ENCODE measurements at places on chromosomes 12 and 14.

- no peak for DNase-seq
Measured at GRCh38 chr12:68106660-68107059, 52.9 kb downstream of the IFNG start.

DNA sequence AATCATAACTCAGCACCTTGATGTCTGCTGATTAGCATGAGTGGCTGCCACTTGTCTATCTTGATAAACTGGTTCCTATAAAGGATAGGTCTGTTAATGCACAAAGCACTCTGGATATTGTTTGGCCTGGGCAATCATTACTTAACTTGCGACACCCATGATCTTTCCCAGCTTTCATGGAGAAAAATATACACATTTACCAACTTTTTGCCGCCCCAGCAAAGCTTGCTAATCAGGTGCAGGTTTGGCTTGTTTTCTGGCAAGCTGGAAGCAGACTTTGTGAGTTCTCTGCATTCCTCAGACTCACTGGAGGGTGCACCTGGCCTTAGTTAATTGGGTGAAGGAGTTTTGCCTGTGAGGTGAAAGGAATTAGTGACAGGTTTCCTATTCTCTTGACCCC is 1126.4 kb upstream of the FLRT2 start:
- DNase-seq: no peak

DNA sequence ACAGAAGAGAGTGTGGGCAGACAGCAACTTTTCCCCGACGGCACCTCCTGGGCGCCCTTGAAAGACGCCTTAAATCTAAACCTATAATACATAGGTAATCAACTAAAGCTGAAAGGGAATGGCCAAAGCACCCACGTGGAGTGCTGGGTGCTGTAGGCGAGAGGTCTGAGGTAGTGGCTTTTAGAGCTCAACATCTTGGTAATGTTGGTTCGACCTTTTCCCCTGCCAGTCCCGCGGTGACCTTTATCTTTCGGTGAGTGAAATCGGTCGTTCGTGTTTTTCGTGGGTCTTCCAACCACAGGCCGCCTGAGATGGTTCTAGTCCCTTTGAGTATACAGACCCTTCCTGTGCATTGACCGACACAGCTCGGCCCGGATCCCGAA is 9.1 kb downstream of the OR6S1 start:
- DNase-seq: no peak

DNA sequence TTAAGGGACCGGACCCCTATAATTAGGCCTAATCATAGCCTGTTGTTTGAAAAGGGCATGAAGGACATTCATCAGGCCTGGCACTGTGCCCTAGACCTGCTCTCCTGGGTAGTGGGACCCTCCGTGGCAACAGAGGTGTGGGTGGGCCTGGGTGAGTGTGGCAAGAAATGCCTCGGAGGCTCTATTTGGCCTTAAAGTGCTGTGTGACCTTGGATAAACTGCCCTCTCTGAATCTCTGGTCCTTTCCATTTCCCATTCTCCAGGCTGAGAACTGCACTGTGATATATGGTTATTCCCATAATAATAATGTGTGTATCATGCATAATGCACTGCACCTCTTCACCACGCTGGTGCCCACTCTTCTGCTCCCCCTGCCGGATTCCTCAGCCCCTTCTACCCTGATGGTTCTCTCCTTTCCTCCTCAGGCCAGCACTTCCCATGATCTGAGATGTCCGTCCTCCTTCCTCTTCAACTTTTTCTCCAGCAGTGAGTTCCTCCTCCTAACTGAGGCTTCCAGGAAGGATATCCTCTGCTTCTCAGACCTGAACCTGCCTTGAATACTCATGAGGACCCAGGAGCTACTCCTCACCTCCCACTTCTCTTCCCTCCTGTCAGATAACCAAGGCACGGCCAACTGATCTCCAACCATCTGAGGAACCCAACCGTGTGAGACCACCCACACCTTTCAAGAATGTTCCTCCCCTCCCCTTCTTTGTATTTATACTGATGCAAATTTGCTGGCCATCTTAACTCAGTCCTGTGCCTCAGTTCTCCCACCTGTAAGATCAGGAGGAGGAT is 111.0 kb upstream of the PZP start:
- no peak for DNase-seq

DNA sequence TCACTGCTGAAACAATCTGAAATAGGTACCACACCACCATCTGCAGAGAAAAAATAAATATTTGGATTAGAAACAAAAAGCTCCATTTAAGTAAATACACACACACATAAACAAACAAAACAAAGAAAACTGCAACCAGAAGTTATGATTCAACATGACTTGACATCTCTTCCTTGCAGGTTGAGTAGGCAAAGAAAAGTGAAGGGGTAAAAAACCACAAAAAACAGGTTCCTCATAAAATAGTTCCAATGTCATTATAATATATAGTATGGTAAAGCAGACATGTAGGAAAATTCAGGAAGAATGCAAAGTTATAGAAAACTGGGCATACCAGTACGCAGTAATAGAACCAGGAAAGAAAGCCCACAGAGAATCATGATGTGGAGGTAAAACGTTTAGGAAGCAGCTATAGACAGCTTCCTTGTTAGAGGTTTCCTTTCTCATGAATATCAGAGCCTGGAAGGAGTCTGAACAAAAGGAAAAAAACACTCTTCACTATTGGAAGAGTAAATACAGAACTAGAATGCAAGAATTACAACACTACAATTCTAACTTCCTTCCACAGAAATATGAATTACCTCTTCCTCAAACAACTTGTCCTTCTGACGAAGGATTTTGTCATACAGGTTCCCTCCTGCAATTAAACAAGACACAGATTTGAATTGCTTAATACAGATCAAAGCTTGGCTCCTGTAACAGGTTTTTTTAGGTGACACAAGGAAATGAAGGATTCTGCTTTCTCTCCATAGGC is 6.1 kb downstream of the NEK9 start:
- DNase-seq: no peak

DNA sequence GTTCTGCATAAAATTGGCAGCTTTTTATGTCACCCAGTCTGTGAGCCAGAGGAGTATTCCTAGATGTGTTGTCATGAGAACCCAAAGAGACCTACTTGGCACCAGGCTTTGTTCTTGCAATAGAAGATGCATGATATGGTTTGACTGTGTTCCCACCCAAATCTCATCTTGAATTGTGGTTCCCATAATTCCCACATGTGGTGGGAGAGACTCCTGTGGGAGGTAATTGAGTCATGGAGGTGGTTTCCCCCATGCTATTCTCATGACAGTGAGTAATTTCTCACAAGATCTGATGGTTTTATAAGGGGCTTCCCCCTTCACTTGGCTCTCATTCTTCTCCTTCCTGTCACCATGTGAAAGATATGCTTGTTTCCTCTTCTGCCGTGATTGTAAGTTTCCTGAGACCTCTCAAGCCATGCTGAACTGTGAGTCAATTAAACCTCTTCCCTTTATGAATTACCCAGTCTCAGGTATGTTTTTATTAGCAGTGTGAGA is 572.0 kb upstream of the ATP2B1 start:
- peak; percentile 42 for DNase-seq

- no peak for DNase-seq
Measured at GRCh38 chr12:54421175-54421878, 2.3 kb upstream of the ITGA5 start.

DNA sequence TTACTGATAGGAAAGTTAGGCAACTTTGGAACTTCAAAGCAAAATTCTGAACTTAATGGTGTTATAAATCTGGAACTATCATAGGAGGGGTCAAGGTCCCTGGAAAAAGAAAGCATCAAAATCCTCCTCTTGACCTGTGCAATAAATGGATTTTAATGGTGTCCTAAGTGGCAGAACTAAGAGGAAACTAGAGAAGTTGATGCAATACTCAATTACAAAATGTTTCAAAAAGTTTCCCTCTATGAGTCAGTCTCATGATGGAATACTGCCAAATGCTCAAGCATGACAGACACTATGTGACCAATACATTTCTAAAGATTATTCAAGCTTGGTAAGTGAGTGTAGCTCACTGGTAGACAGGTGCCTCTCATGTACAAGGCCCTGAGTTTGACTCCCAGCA is 47.7 kb upstream of the ERGIC2 start:
- no peak for DNase-seq

GRCh38 chr12:8681129-8681884 is 16.5 kb upstream of the RIMKLB start:
- no peak for DNase-seq

- no peak for DNase-seq
Measured at GRCh38 chr14:85533023-85533860, 3.3 kb downstream of the FLRT2 start.

- DNase-seq: no peak
Measured at GRCh38 chr14:90674716-90675115, 141.5 kb downstream of the TTC7B start.

- DNase-seq: peak; percentile 63
Measured at GRCh38 chr14:61252369-61253063, 28.6 kb downstream of the TMEM30B start.

DNA sequence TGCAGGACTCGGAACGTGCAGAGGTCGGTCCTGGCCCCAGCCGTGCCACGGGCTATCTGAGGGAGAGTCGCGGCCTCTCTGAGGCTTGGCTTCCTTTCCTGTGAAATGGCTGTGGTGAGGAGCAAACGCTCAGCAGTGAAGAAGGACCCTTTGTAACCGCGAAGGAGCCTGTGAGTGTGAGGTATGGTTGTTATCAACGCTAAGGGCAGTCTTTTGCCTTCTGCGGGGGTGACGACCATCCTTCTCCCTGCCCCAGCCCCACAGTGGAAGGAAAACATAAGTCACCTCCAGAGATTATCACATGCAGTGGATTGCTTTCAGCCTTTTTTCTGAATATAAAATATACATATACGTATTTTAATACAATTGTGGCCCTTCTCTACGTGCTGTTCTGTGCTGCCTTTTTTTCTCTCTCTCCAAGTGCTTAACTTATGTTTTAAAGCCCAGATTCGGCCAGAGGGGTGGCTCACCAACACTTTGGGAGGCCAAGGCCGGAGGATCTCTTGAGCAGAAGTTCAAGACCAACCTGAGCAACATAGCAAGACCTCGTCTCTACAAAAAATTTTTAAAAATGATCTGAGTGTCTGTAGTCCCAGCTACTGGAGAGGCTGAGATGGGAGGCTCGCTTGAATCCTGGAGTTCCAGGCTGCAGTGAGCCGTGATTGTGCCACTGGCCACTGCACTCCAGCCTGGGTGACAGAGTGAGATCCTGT is 17.4 kb downstream of the TAMALIN start:
- no peak for DNase-seq

DNA sequence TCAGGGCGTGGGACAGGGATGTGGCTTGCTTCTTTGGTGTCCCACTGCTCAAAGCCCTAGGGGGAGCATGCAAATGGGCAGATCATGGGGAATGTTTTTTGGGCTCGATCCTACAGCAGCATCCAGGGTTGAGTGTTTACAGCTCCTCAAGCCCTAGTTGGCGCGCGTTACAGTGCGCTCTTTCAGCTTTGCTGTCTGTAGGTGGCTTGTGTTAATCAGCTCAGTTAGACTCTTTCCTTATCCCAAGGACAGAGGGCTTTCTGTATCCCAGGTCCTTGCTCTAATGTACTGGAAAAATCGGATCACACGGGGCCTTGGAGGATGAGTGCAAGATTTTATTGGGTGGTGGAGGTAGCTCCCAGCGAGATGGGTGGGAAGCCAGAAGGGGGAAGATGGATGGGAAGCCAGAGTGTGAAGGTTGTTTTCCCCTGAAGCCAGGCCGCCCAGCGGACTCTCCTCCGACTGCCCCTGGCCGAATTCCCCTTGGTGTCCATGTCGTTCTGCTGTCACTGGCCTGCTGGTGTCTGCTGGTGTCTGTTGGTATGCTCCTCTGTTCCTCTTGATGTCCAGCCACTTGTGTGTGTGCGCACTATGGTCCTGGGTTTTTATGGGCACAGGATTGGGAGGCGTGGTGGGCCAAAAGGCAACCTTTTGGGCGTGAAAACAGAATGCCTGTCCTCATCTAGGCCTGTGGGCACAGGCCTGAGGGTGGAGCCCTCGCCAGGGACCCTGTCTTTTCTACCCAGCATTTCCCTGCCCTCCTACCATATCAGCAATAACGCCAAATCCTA is 10.7 kb upstream of the TXNRD1 start:
- DNase-seq: no peak

GRCh38 chr12:80632835-80633234 is 74.6 kb upstream of the MYF6 start:
- DNase-seq: no peak

DNA sequence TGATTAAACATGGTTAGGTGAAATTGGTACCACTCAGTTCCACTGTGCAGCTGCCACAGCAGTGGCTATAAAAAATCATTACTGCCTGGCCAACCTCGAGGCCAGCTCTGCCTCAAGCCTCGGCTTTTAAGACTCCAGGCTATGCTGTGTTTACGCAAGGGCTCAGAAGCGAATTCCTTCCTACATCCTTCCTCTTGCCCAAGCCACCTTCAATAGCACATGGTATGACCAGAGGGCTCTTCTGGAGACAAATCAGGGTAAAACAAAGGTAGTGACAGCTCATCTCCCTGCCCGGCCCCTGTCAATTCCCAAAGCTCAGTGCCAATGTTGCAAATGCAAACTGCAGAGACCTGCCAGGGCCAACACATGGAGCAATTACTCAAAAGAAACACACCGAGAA is 31.9 kb downstream of the NUAK1 start:
- no peak for DNase-seq

GRCh38 chr12:47121146-47121545 is 41.4 kb upstream of the AMIGO2 start:
- DNase-seq: no peak

- no peak for DNase-seq
Measured at GRCh38 chr14:51546603-51547258, 105.0 kb upstream of the FRMD6 start.

DNA sequence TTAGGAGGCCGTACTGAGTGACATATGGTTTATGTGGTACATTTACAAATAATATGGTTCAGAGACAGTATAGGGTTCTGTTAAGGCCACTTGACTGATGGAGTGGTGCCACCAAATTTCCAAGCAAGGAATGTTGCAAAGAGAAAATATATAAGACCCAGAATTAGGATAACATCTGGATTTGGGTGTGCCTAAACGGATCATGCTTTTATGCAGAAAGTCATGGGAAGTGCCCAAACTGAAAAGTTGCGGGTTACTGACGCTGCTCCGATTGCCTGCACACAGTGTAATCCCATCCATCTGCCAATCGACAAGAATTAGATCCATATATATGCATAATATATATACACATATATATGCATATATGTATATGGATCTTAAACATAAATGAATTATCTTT is 138.4 kb upstream of the DCN start:
- DNase-seq: no peak

GRCh38 chr12:1797011-1797901 is 23.1 kb upstream of the LRTM2 start:
- peak; percentile 60 for DNase-seq

Measured in stimulated activated CD4-positive, alpha-beta T cell treated with anti-CD3 and anti-CD28 coated beads, Interleukin-4, amount 100 ng/mL, for 24 hours (primary cell).